ENCODE measurements at places on chromosomes 7 and 10. TPM values are rescaled to one million over a fixed set of nuclear protein-coding genes. Genes with fewer than 3 reads are reported as not detected.

The AOC1 gene
- not detected for total RNA-seq

The LIPM gene
- not detected for total RNA-seq

The PTPRN2 gene
- total RNA-seq, result 1.7 TPM

The CTTNBP2 gene
- 0.28 TPM for total RNA-seq

The PIK3CG gene
- total RNA-seq, result 0.19 TPM

The TRPV5 gene
- total RNA-seq, result not detected

The NME8 gene
- not detected for total RNA-seq

The ICA1 gene
- not detected for total RNA-seq

The ANKRD61 gene
- under 0.01 TPM for total RNA-seq

The RGS10 gene
- total RNA-seq, result 37.5 TPM

The URGCP gene
- 31.6 TPM for total RNA-seq

The CRTAC1 gene
- total RNA-seq, result 0.28 TPM

The GPR15LG gene
- not detected for total RNA-seq

The FAM131B gene
- 3.1 TPM for total RNA-seq

The KDM7A gene
- 7.3 TPM for total RNA-seq

The ZNF398 gene
- 9.6 TPM for total RNA-seq

The NPC1L1 gene
- total RNA-seq, result under 0.01 TPM

The SMIM30 gene
- total RNA-seq, result 56.7 TPM

The OPN1SW gene
- total RNA-seq, result not detected

The TAS2R3 gene
- total RNA-seq, result 0.38 TPM

The PNLIPRP2 gene
- total RNA-seq, result not detected

The LRRC18 gene
- not detected for total RNA-seq

The MPP7 gene
- total RNA-seq, result 0.38 TPM

The H2AZ2 gene
- total RNA-seq, result 221 TPM

The FAM25C gene
- not detected for total RNA-seq

The POLR2J2 gene
- 1.7 TPM for total RNA-seq

The ASB10 gene
- total RNA-seq, result not detected

The SORBS1 gene
- total RNA-seq, result 1.1 TPM

The LRRC27 gene
- 10.1 TPM for total RNA-seq

The IL15RA gene
- total RNA-seq, result 3.7 TPM

The ADAM8 gene
- 0.85 TPM for total RNA-seq

The ZNF22 gene
- total RNA-seq, result 12.1 TPM

The SNCG gene
- 36.1 TPM for total RNA-seq

The DOCK4 gene
- total RNA-seq, result 26.6 TPM

The RNF133 gene
- 0.28 TPM for total RNA-seq

The AMPH gene
- total RNA-seq, result 1.2 TPM

The WNT8B gene
- total RNA-seq, result not detected

The VWA2 gene
- under 0.01 TPM for total RNA-seq
